ENCODE measurements at places on chromosomes 11 and 22.

DNA sequence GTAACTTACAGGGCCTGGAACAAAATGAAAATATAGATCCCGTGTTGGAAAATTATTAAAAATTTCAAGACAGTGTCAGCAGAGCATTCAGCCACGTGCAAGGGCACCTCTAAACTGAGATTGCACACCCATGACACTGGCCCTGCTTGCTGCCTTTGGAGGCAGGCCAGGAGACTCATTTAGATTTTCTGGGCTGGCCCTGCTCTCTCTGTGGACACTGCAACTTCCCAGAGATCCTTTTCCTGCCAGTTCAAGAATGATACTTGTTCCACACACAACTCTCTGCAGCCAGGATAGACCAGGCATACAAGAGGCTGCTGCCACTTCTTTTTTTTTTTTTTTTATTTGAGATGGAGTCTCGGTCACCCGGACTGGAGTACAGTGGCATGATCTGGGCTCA is 56.7 kb upstream of the PTPRJ start:
- DNase-seq: no peak

- peak; percentile 81 for DNase-seq
These were observed 2.0 kb upstream of the FERMT3 start for GRCh38 chr11:64204464-64204989.

GRCh38 chr22:49425356-49425755 is 402.3 kb downstream of the BRD1 start:
- no peak for DNase-seq

- DNase-seq: no peak
These were observed 115.9 kb upstream of the CRYBB3 start for GRCh38 chr22:25083807-25084200.

DNA sequence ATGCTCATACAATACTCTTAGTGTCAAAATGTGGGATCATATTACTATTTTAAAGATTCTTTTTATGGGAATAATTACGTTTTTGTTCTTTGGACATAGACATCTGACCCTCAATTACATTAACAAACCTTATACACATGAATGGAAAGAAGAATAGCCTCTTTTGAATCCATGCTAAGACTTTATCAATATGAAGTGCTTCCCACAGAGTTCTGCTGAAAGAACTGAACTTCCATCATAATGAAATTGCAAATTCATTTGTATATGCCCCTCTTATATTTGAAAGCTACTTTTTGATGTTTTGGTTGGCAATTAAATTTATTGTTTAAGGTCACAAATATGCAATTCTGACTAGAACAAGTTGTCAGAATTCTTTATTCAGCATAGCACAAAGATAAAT is 254.9 kb downstream of the TMEM135 start:
- DNase-seq: no peak

DNA sequence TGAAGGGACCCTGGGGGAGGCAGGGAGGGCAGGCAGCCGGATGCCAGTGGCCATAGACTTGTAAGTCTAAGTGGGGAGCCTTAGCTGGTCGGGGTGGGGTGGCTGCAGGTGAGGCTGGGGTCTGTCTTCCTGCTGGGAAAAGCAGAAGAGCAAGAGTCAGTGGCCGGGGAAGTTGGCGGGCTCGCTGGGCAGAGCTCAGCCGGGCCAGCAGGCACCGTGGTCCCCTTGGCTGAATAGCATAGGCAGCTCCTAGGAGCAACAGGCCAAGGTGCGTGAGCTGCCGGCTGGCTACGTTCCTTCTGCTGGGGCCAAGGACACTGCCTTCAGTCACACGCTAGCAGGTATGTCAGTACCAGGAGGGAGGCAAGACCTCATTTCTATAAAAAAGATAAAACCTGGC is 67.8 kb upstream of the A4GALT start:
- no peak for DNase-seq

DNA sequence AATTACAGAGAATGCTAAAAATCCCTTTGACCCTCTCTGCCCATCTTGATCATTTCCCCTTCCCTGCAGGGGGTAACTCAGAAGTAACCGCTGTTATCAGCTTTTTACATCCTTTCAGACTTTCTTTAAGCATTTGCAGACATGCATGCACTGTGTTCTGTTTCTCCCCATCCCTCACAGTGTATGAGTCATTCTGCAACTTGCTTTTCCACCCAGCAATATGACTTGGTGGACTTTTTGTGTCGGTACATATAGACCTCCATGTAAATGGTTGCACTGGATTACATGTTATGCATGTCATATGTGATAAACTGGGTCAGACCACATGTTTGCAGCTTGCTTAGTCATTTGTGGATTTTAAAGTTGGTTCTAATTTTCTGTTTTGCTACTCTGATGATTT is 87.7 kb upstream of the NECTIN1 start:
- DNase-seq: no peak

DNA sequence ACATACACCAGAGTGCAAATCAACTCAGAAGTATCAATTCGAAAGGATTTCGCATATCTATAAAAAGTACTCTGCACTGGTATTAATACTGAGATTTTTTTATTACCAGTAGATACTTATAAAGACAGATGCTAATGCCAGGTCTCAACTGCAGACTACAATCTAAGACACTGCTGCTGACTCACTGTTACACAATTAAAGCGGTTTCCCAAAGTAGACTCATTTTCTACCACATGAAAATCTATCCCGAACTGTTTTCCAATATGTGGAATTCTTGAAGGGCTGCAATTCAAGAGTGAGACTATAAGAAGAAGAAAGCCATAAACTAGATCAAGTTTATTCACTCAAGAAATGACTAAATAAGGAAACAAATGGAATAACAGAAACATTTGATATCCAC is 57.2 kb upstream of the ARHGAP32 start:
- no peak for DNase-seq

- DNase-seq: no peak
These were observed 13.7 kb upstream of the BCL9L start for GRCh38 chr11:118939404-118939915.

GRCh38 chr22:19875531-19876313 is 21.0 kb upstream of the GNB1L start:
- DNase-seq: no peak

DNA sequence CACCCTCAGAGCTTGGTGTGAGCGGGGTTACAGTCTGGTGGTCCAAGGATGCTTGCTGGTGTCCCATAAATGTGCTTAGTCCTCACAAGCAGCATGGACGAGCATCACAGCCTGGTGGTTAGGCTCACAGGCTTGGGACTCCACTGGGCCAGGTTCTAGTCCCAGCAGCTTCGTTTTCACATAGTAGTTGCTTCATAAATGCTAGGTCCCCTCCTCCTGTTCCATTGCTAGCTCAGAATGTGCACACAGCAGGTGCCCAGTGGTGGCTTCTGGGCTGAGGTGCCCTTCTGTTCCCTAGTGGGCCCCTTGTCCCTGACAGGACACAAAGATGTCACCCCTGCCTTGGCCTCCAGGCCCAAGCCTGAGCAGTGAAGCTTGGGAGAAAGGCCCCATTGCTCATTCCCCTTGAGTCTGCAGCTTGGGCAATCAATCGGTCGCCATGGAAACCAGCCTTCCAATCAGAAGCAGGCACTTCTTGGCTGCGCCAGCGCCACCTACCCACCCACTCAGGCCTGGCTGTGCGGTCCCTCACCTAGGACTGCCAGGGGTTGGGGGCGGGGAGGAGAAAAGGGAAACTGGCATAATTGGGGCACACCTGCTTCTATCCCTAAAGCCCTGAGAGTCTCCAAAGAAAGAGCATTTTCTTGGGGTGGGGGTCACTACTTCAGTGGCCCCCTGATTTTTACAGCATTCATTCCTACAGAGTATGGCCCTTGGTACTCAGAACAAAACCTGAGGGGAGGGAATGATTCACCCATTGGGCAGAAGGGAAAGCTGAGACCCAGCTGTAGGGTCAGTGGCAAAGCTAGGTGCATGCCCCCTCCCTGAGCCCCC is 48.1 kb downstream of the CYTH4 start:
- DNase-seq: peak; percentile 44
